ENCODE measurements at places on chromosomes 6 and 20.

GRCh38 chr6:131651782-131652181 is 14.7 kb downstream of the ENPP3 start:
- DNase-seq, result no peak

DNA sequence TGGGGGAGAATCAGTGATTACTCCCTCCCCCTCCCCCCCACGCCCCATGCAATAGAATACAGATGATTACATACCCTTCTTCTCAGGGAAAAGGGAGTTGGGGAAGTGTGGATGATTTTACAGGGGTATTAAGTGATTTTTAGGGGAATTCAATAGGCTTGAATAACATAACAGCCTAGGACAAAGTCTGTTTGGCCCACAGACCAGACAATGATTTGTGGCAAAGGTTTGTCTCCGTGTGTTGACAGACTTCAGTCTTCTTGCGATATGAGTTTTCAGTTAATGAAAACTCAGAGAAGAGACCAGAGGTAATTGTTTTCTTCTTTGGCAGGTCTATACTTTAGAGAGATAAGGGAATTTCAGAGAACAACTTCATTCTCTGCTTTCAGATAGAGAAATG is 95.3 kb downstream of the OR2B2 start:
- no peak for DNase-seq

DNA sequence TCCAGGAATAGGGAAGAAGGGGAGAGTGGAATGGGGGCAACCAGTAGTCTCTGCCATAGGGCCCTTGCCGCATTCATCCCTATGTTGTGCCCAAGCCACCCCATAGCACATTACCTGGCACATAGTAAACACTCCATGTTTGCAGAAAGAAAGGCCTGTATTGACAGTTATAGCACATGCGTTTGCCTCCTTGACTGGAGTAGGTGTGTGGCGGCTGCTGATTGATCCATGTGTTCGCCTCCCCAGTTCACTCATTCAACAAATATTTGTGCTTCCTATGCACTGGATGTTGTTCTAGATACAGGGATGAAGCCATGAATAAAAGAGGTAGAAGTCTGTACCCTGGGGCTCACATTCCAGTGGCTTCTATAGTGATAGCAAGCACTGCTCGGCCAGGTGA is 19.8 kb upstream of the CCDC167 start:
- DNase-seq, result no peak

DNA sequence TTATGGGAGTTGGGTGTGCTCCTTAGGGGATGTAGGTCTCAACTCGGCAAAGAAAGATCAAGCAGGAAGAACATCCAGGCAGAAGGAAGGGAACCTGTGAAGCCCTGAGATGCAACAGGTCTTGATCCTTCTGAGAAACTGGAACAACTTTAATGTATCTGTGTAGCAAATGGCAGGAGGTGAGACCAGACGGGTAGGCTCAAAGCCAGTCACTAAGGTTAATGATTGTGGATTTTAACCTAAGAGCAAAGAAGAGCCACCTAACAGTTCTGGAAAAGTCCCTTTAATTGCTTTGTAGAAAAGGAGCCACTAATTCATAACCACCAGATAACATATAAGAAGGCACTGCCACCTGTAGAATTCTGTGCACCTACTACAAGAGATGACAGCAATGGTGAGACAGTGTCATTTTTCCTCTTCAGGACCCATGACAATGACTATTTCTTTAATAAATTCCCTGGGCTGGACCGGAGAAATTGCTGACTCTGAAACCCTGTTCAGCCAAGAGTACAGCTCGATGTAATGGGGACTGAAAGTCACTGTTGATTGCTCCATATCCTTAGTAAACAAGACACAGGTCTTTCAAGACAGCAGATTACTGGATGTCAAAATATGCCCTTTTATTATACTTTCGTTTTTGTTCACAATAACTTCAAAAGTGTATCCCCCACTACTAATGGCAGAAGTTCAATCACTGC is 326.2 kb downstream of the CBLN4 start:
- DNase-seq, result no peak

GRCh38 chr6:24402697-24403500 is at the start of gene MRS2:
Gene MRS2, plus strand, starts transcription at chr6:24402936. Its CDS starts 111 bp downstream, at chr6:24403047.
- peak; percentile 64 for DNase-seq

DNA sequence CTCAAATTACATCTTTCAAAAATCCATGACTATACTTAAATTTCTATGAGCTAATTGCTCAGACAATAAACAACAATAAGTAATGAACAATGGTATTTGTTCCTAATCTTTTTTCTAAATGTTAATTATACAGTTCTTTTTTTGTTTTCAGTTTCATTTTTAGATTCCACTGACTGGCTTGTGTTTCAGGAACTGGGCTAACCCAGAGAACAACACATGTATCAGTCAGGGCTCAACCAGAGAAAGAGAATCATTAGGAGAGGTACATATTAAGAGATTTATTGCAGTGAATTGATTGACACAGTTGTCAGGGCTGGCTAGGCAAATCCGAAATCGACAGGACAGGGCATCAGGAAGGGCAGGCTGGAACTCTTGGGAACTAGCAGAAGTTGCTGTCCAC is 182.8 kb downstream of the GRM1 start:
- DNase-seq, result no peak

DNA sequence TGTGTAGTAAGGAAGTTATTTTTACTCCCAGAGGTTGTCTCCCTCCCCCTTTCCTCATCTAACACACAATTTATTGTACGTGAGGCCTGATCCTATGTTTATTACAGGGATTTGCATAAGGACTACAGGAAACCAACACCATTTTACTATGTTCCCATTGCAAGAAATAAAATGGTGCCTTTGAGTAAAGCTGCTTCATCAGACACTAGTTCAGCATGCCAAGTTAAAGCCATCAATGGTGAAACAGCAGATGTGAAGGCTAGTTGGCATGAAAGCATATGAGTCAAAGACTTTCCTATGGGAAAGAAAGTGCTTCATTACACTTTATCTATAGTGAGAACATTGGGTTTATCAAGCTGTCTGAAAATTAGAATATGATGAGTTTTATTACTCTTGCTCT is 543.0 kb downstream of the GRIK2 start:
- DNase-seq, result no peak

DNA sequence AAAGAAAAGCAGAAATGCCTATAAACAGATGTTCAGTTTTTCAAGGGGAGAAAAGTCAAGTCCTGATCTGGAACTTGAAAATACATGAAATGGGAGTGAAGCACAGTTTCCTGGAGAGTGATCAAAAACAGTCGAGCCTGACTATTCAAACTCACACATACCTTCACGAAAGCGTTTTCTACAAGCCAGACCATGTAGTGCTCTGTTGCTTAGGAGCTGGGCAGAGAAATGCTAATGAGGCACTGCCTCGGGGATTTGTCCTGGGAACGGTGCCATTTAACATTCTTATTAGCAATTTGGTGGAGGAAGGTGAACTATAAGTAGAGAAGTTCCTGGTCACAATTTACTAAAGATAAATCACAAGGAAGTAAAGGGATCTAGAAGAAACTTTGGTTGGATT is 5.9 kb downstream of the NHSL1 start:
- DNase-seq, result no peak

DNA sequence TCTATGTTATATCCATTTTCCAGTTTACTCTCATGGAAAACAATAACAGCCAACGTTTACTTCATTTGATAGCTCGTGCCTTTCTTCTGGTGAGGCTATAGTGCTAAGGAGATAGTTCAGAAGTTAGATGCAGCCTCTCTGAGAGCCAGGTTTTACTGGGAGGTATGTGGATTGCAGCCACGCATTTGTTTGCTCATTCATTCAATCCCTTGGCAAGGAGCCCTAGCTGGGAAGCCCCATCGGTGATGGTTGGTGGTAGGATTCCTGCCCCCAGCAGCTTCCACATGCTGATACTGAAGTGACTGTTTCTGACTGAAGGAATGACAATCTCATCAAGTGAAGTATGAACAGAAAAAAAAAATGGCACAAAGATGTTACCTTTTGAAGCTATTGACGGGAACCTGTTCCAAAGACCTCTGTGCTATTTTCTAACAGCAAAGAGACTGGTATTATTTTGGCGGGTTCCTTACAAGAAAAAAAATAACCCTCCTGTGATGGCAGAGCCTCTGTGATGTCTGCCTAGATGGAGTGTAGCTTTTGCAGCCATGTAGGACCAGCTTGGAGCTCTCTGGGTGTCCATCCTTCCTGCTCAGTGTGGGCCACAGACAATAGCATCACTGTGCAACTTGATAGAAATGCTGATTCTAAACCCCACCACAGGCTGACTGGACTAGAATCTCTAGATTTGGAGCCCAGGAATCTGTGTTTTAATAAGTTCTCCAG is 30.6 kb downstream of the SNAP25 start:
- DNase-seq, result no peak

GRCh38 chr20:10954137-10954840 is 280.5 kb upstream of the JAG1 start:
- no peak for DNase-seq
